ENCODE measurements at places on chromosomes 6 and 20.

DNA sequence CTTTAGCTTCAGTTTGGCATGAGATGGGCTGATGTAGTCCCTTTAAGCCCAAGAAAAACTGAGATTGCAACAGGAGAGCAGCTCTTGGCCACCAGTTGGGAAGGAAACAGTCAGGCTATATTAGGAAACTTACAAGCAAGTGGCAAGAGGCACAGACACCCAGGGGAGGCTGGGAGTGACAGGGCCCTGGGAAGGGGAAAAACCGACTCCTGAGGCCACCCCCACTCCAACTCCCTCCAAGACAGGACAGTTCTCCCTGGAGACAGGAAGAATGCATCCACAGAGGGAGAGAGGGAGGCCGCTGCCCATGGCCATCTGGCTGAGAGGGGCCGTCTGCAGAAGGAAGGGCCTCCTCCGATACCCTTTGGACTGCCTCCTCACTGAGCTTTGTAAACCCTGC, 20.5 kb downstream of the JPH2 start:
- DNase-seq: no peak

DNA sequence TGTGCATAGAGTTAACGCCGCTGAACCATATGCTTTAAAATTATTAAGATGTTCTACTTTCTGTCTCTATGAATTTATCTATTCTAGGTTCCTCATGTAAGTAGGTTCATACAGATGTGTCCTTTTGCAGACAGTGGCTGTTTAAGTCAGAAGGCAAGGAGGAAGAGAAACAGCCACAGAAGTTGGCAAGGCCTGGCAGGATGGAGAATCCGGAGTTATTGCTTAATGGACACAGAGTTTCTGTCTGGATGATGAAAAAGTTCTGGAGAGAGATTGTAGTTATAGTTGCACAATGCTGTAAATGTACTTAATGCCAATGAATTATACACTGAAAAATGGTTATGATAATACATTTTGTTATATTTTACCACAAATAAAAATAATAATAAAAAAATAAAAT, 283.6 kb upstream of the CNR1 start:
- DNase-seq: no peak

DNA sequence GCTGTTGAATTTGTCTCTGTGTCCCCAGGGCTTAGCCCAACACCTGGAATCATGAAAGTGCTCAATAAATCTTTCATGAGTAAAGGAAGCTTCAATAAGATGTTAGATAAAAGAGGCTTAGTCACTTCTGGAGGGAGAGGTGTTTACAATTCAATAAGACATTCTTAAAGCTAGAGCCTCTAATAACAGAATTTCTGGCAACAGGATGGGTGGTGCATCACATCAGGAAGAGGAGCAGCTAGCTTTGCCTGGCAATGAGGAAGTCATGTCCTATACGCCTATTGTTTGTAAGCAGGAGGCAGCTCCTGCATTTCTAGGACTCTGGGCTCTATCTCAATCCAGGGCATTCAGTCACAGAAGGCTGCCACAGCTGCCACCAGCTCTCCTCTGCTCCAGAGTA, 638.5 kb downstream of the EPM2A start:
- DNase-seq: no peak

- no peak for DNase-seq
Measured at GRCh38 chr20:14778875-14779274, 441.5 kb upstream of the FLRT3 start.

DNA sequence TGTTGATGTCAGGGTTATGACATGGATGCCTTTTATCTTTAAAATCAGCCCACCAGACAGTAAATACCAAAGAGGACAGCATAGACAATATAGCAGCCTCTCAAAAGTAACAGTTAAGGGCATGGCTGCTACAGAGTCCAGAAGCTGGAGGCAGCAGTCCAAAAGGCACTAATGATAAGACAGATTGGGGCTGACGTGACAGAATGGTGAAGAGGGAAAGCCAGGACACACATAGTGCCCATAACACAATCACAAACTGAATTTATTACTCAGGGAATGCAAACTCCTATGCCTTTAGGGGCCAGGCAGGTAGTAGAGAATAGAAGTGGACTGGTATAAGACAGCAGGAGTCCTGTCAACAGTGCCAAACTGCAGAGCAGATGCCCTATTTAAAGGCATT, 40.7 kb downstream of the TP53INP2 start:
- no peak for DNase-seq

DNA sequence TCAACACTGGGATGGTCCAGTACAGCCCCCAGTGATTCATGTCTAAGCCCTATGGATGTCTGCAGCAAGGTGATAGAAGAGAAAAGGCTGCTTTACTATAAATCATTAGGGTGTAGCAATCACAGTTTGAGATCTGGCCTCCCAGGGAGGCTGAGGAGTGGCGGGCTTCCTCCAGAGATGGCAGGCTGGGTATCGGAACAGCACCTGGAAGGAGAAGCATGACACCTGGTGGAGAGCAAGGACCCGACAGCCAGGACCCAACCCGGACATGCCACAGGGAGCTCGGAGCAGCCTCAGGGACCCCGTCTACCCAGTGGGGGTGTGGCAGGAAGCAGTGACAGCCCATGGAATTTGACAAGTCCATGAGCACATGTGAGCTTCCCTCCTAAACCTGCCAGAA, 114.8 kb upstream of the CD93 start:
- no peak for DNase-seq

GRCh38 chr20:51404297-51405060, 138.0 kb downstream of the NFATC2 start:
- DNase-seq: no peak

- DNase-seq: no peak
Measured at GRCh38 chr6:15249371-15250019, 3.6 kb downstream of the JARID2 start.

DNA sequence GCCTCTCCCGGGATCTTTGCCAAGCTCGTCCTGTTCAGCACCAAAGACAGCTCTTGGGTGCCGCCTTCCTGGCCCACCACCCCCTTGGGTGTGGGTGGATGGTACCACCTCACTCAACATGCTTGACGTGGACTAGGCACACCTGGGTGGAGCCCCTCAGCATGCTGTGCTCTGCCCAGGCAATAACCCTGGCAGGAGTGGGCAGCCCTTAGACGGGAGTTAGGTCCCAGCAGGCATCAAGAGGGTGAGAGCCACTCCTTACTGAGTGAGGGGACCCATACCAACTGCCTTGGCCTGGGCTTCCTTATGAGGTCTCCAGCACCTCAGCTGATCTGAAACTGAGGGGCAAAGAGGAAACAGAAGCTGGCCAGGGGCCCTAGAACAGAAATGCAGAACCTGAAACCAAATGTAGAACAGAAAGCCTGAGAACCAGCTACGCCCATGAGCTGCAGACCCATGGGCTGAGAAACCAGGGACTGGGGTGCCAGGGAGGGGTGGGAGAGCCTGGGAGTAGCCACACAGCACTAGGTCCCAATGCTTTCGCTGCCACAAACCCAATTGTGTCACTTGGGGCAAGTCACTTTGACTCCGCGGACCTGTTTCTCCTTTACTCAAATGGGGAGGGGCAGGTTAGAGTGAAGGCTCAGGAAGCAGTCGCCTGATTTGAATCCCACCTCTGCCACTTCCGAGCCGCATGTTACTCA, 2.0 kb downstream of the FGD2 start:
- no peak for DNase-seq

DNA sequence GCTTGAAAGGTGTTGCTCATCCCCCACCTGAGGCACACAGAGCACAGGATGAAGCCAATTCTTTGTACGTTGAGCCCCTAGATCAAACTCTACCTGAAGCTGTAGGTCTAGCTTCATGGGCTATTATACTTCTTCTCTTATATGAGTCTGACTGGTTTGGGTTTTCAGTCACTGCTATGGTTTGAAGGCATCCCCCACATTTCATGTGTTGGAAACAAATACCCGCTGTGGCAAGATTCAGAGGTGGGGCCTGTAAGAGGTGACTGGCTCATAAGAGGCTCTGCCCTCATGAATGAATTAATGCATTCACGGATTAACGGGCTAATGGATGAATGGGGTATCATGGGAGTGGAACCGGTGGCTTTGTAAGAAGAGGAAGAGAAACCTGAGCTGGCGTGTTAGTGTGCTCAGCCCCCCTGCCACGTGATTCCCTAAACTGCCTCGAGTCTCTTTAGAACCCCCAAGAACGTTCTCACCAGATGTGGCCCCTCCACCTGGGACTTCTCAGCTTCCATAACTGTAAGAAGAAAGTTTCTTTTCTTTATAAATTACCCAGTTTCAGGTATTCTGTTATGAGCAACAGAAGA, 39.2 kb downstream of the PREX1 start:
- no peak for DNase-seq

GRCh38 chr6:33769248-33769821, 19.6 kb downstream of the LEMD2 start:
- DNase-seq: no peak

- no peak for DNase-seq
Measured at GRCh38 chr6:152295346-152295745, 341.8 kb downstream of the SYNE1 start.

DNA sequence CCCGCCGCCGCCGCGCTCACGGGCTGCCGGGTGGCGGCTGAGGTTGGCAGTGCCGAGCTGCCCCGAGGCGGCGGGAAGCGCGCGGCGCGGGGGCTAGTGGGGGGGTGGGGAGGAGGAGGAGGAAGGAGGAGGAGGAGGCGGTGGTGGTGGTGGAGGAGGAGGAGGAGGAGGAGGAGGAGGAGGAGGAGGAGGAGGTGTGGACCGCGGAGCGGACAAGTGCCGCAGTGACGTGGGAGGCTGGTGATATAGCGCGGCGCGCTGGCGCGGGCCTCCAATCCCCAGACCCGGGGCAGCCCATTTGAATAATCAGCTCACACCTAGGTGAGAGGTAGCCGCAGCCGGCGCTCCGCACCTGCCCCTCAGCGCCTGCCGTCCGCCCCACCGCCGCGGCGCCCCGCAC, at the start of gene FOXA2:
TSS of gene FOXA2 (minus strand) at position 51 of the 400 bp plus-strand sequence. CDS start 294 bp downstream, outside the sequence.
- DNase-seq: no peak

DNA sequence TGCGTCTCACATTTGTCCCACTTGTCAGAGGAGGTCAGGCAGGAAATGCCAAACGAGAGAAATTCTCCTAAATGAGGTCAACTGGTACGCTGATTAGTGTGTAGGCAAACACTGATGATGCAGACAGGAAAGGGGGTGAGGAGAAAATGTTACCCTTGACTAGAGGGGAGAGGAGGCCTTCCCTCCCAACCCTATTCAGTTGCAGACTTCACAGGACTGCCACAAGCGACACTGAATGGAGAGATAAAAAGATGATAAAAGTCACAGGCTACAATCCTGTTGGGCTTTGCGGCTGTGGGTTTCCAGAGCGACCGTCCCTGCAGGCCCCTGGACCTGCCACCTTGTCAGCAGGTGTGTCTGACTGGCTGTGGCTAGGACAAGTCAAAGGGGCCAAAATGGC, 569.4 kb downstream of the CDH26 start:
- DNase-seq: no peak

GRCh38 chr6:29748391-29749307, 25.4 kb downstream of the HLA-F start:
- peak; percentile 87 for DNase-seq

GRCh38 chr20:63538204-63539091, 1.3 kb upstream of the PTK6 start:
- DNase-seq: no peak

- DNase-seq: no peak
Measured at GRCh38 chr6:157989541-157990289, 8.1 kb downstream of the SYNJ2 start.

- DNase-seq: no peak
Measured at GRCh38 chr20:59938696-59939051, 1.4 kb downstream of the PPP1R3D start.

- no peak for DNase-seq
Measured at GRCh38 chr6:6752129-6752528, 163.6 kb downstream of the LY86 start.

DNA sequence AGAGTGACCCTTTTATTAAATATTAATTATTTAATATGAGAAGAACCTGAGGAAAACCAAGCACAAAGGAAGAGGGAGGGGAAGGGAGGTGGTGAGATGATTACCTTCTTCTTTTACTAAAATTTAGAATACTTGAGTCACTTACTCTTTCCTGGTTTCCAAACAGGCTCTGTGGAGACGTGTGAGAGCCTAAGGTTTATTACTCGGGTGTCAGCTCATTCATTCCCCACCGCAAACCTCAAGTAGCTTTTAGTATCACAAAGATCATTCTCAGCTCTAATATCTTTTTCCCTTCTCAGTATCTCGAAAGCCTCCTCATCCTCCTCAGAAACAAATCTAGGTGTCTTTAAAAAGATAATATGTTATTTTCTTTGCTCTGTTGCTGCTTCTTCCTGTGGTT, 497.2 kb upstream of the JARID2 start:
- DNase-seq: no peak

DNA sequence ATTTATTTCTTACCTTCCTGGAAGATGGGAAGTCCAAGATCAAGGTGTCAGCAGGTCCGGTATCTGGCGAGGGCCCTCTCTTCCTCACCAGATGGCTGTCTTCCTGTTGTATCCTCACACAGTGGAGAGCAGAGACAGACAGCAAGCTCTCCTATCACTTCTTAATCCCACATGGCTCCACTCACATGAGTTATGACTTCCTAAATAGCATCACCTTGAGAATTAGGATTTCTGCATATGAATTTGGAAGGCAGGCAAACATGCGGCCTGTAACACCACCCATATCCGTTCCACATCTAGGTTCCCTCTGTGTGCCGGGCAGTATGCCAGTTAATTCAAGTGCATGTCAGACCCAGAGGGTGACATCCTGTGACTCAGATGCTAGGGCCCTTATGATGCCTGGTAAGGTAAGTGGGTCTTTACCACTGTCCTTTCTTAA, 2.1 kb downstream of the RAET1E start:
- no peak for DNase-seq

Data from left forelimb (tissue), 1 donor.